Astrocyte of the cerebellum (primary cell): ENCODE measurements at places on chromosomes 11 and 22.

- DNase-seq = no peak
These were observed 42.2 kb downstream of the NUP98 start for GRCh38 chr11:3755151-3755550.

DNA sequence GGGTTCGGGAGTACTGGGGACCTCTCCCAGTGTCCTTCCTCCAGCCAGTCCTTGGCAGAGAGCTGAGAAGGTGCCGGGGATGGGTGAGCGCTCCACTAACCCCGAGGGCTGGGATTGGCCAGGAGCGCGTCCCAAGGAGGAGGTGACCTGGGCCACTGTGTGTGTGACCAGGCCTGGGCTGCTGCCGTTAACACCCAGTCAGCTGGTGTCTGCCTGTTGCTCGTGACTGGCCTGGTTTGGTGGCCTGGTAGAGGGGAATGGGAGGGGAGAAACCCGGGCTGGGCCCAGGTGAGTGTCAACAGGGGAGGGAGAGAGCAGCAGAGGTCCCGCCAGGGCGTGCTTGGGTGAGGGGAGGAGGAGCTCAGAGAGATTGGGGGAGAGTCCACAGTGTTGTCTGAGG lies 29.9 kb upstream of the GRAMD4 start:
- no peak for DNase-seq

DNA sequence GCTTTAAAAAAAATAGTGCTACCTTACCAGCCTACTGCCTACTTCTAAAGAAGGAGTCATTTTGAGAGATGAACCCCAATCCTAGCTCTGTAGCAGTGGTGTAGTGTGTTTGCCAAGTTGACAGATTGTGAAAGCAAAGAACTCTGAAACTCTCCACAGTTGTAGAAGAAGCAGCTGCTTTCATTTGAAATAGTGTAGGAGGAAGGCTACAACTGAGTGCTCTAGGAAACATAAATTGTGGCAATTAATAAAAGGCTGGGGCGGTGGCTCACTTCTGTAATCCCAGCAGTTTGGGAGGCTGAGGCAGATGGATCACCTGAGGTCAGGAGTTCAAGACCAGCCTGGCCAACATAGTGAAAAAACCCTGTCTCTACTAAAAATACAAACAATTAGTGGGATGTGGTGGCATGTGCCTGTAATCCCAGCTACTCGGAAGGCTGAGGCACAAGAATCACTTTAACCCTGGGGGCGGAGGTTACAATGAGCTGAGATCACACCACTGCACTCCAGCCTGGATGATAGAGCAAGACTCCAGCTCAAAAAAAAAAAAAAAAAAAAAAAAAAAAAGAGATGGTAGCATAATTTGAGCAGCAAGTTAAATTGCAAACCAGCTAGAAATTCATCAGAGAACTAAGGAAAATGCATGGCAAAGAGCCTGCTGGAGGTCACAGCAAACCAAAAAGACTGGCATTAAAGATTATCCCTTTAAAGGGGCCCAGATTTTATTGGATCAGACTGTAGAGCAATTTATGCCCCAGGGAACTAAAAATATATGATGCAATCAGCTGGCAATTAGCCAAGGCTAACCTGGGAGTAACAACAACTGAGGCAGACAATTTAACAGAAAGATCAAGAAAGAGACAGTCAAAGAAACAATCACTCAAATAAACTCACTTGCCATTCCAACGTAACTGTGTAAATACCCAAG lies 112.6 kb downstream of the LUZP2 start:
- no peak for DNase-seq

GRCh38 chr11:126719740-126720139 lies 280.8 kb downstream of the KIRREL3 start:
- no peak for DNase-seq
